ENCODE measurements at places on chromosomes 5 and 9.

DNA sequence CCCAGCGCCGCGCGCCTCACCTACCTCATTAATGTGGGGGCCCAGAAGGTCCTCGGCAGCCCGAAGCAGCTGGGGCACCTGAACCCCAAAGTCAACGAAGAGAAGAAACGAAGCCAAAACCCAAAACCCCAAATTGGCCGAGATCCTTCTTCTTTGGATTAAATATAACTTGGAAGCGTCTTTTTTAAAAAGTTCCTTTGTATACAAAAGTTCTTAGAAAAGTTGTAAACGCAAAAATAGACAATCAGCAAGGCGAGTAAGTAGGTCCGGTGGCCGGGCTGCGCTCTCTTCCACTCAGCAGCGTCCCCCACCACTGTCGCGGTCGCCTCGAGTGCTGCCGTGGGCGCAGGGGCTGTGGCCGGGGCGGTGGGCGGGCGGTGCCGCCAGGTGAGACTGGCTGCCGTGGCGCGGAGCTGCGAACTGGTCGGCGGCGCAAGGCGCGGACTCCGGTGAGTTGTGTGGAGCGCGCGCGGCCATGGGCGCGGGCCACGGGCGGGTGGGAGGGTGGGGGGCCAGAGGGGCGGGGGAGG is 360 bp downstream of the KLF4 start:
- DNase-seq: no peak

DNA sequence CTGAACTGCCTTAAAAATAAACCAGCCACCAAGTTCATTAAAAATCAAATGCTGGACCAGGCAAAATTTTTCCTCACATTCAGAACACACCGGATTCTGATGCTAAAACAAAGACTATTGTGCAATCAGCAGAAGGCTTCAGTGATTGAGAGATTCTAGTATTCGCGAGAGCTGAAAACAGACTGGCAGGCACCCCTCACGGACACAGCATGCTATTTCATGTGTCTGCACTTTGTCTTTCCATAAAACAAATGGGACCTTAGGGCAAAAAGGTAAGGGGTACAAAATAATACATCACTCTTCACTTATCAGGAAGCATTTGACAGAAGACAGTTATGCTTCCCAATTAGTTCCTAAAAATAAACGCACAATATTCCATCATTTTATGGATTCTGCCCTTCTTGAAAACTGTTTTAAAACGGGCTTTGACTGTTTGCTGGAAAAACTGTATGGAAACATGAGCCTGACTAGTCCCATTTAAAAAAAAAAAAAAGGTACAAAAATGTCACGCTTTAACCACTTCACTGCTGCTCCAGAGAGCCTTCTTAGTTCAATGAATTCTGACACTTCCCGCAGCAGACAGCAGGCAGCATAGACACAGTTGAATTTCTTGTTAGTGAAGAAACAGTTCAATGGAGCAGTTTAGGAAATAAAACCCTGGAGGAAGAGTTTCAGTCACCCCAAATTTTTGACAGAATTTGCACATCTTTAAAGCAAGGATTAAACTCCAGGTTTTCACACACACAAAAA is 99.2 kb downstream of the MED27 start:
- DNase-seq: no peak

GRCh38 chr5:114250536-114250935 is 111.3 kb upstream of the KCNN2 start:
- no peak for DNase-seq

DNA sequence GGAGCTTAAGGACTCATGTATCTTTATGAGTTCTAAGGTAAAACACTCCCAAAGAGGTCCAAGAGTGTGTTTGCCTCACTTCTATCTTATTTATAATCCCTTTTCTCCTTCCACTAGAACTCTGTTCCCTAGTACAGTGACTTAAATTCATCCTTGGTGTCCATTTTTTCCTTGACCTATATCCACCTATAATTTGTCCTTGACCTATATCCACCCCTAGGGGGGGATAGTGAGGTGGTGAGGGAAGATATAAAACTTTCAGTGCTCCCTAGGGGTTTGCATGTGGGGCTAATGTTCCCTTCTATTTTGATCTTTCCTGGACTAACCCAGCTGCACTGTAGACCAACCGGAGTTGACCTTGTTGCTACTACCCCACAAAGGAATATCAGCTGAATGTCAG is 83.5 kb upstream of the GNAQ start:
- no peak for DNase-seq

DNA sequence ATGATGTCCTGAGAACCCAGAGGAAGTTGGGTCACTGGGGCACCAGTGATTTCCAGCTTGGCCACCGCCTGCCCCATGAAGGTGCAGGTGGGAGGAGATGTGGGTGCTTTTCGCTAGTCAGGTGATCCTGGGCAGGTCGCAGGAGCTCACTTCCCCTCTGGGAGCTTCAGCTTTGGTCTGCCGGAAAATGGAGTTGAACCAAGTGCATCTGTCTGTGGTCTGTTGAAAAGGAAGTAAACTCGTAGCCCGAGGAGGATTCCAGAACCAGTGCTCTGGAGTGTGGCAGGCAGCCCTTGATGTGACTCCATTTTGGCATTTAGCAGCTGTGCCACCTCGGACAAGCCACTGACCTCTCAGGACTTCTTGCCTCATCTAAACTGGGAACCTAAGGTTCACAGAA is 81.8 kb upstream of the HRH2 start:
- no peak for DNase-seq

GRCh38 chr9:27511771-27512170 is 12.3 kb upstream of the IFNK start:
- no peak for DNase-seq

GRCh38 chr5:14218897-14219573 is 75.9 kb downstream of the TRIO start:
- no peak for DNase-seq

- DNase-seq: no peak
These were observed 81.8 kb upstream of the MAMDC2 start for GRCh38 chr9:69961843-69962242.

DNA sequence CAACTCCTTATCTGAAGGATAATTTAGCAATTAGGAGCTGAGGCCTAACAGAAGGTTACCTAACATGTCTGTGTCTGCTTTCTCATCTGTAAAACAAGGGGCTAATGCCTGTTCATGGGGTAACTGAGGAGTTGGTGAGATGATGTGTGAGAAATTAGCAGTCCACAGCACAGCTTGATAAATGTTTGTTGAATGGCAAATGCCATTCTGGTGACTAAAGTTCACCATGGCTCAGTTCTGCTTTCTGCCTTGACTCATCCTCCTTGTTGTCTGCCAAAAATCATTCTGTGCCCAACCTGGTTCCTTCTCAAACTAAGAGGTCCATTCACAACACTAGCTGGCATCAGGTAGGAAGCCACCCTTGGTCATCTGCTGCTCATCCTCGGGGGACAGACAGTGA is 552.0 kb upstream of the KLF4 start:
- no peak for DNase-seq

DNA sequence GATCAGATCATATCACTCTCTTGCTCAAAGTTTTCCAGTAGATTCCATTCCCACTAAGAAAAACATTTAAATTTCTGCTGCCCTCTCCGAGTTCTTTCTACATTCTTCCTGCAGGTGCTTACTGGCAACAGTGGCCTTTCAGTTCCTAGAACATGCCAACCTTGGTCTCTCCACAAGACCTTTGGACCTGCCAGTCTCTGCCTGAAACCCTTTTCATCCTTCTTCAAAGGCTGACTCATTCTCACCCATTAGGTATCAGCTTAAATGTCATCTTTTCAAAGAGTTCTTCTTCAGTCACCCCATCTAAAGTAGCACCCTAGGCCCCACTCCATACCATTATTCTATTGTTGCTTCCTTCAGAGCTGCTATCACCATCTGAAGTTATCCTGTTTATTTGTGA is 21.8 kb downstream of the PPIC start:
- DNase-seq: no peak

Measured in left hindlimb (tissue), 1 donor.